Vagina (tissue), 2 donors: ENCODE measurements at places on chromosomes 5 and 9. TPM values are rescaled to one million over a fixed set of nuclear protein-coding genes. Genes with fewer than 3 reads are reported as not detected.

GRCh38 chr9:126443144-126443543 lies 116.5 kb downstream of the MVB12B start:
- no peak for DNase-seq

- DNase-seq, result no peak
Observed at GRCh38 chr5:75509956-75510355, 1.5 kb downstream of the CERT1 start.

GRCh38 chr9:93096131-93096802 lies at the start of gene CARD19:
Gene CARD19, plus strand, starts transcription at chr9:93096217. Its CDS starts 129 bp downstream, at chr9:93096346.
- DNase-seq, result no peak

Gene PELO
- 11.8 TPM for total RNA-seq

Gene RCL1
- total RNA-seq, result 24.8 TPM

- DNase-seq, result no peak
Observed at GRCh38 chr9:83526901-83527300, 11.3 kb downstream of the FRMD3 start.
